ENCODE measurements at places on chromosomes 7 and 10.

DNA sequence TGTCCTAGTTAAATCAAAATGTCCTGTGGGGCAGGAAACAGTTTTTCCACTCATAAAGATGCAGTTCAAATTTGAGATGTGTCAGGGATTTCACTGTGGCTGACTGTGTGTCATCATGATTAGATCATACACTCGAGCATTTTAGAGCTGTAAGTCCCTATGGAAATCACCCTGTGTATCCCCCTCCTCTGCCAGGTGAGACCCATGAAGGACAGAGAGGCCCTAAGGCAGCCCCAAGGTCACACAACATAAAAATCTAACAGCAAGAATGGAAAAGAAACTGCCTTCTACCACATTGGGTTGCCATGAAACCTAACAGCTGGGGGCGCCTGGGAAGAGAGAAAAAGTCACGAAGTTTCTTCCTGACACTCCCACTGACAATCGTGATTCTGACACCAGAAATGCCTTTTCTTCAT lies 135.8 kb downstream of the KCNMA1 start:
- DNase-seq = no peak

GRCh38 chr7:65411249-65411648 lies 37.6 kb downstream of the ZNF92 start:
- DNase-seq = no peak

DNA sequence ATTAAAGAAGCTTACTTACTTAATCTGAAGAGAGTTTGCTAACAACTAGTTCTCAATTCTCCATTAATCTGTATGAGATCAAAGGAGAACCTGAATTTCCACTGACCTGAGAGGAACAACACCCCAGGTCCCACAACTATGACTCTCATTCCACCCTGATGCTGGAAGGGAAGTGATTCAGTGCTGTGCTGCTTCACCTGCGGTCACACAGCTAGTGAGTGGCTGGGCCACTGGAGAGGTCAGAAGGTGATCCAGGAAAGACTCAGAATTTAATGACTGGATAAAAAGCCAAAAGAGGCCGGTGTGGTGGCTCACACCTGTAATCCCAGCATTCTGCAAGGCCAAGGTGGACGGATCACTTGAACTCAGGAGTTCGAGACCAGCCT lies 23.6 kb downstream of the SORBS1 start:
- no peak for DNase-seq

GRCh38 chr10:119806334-119807130 lies 66.1 kb downstream of the MCMBP start:
- no peak for DNase-seq

GRCh38 chr10:86385806-86386205 lies 19.2 kb upstream of the GRID1 start:
- no peak for DNase-seq

Data from stimulated activated CD8-positive, alpha-beta memory T cell treated with anti-CD3 and anti-CD28 coated beads, Interleukin-7, amount 100 ng/mL, for 4 hours (primary cell).